ENCODE measurements at places on chromosomes 3 and 15. TPM values are rescaled to one million over a fixed set of nuclear protein-coding genes. Genes with fewer than 3 reads are reported as not detected.
A peak's percentile ranks its signal among the peaks of the same experiment; 100 is the strongest.

DNA sequence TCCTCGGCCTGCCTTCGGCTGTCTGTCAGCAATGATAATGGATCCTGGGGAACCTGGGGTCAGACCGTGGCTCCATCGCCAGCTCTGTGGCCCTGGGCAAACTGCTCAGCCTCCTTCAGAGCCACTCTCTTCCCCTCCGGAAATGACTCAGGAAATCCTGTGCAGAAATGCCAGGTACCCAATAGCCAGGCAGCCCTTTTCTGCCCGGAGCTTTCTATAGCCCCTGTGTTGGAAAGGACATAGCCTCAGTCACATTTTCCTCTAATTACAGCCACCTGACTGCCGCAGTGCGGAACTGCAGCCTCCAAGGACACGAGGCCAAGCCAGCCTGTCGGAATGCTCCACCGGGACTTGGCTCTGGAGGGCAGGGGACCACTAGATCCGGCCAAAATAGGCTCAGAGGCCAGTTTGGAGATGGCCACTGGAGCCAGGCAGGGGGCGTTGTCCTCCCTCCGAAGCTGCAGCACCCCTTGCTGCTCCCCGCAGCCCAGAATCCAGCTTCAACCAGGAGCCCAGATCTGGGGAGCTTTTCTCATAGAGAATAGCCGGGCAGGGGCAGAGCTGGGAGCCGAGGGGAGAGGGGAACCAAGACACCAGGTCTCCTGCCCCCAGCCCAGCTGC lies 11.6 kb upstream of the ZXDC start:
- no peak overlapping the region for H3K4me3 ChIP-seq
- peak overlapping the region; percentile 66 for H3K27ac ChIP-seq
- H3K36me3 ChIP-seq, result peaks cover 4% of the 10 kb centered on the region
- H3K27me3 ChIP-seq, result peaks cover 11% of the 10 kb centered on the region

DNA sequence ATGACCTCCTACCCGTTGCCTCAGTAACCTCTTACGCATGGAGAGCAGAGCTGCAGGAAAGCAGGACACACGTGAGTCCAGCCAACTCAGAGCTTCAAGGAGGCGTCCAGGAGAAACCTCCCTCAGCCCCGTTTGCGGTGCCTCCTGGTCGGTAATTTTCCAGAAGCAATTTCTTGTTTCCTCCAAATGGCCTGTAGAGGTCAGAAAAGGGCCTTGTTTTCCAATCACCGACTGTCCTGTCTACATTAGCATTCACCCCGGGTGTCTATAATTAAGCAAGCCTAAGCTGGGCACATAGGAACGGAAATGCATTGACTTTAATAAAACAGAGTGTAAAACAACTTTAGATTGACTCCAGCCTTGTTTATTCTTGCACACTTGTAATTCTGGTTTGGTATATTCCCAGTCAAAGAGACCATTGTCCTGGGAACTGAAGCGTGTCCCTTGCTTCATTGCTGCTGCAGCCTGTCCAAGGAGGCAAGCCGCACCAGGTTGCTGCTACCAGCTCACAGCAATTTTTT lies 836.2 kb downstream of the AGBL1 start:
- DNase-seq, result peak; percentile 26
- no peaks in the 10 kb centered on the region for H3K4me1 ChIP-seq
- no peaks in the 10 kb centered on the region for H3K36me3 ChIP-seq
- H3K27me3 ChIP-seq, result no peaks in the 10 kb centered on the region

DNA sequence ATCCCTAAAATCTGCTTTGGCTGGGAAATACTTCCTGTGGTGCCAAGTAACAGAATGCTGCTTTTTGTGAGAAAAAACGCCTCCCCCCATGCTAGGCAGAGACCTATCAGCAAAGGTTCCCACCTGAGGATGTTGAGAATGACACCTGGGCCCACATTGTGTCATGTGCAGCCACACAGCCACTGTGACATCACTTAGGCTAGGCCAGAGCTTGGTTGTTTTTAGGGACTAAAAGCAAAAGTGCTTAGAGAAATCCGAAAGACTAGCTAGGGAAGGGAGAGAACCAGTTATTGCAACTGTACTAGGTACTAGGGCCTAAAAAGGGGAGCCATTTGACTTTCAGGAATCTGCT lies 6.2 kb downstream of the ZDHHC3 start:
- H3K4me1 ChIP-seq, result peaks cover 52% of the 10 kb centered on the region
- H3K4me3 ChIP-seq, result no peak overlapping the region
- DNase-seq, result no peak
- peak overlapping the region; percentile 40 for H3K27ac ChIP-seq
- H3K27me3 ChIP-seq, result no peaks in the 10 kb centered on the region
- H3K36me3 ChIP-seq, result peaks cover 6% of the 10 kb centered on the region

- DNase-seq, result no peak
- H3K27me3 ChIP-seq, result peaks cover 9% of the 10 kb centered on the region
- H3K4me3 ChIP-seq, result no peak overlapping the region
Observed at GRCh38 chr3:48553886-48554845, 2.4 kb downstream of the PFKFB4 start.

DNA sequence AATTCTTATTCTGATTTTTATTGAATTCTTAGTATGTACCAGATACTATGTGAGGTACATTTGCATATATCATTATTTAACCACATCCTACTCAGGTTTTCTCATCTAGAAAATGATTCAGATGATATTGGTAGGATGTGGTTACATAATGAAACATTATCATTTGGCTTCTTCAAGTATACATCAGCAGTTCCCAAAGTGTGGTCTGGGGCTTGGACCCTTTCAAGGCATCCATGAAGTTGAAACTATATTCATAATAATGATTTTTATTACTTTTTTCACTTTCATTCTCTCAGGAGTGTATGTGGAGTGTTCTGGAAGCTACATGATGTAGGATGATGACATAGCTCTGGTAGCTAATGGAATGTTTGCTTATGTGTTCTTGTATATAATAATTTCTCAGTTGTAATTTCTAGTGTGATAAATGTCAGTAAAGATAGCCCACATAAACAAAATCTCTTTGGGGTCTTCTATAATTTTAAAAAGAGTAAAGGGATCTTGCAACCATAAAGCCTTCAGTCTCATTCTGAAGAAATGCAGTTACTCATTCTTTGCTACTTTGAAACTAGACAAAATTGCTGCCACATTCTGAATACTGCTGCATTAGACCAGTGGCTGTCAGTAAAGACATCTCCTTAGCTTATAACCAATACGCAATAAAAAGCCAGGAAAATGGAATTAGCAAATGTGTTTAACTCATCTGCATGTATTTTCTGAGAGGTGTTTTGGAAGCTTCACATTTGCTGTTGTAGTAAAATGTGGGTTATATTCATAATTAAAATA lies 95.8 kb downstream of the PPARG start:
- H3K27me3 ChIP-seq, result no peaks in the 10 kb centered on the region
- no peak for DNase-seq
- H3K4me1 ChIP-seq, result peaks cover 6% of the 10 kb centered on the region
- H3K27ac ChIP-seq, result no peak overlapping the region
- peaks cover under 1% of the 10 kb centered on the region for H3K36me3 ChIP-seq
- no peak overlapping the region for H3K4me3 ChIP-seq

GRCh38 chr3:146449076-146449475 lies 20.3 kb downstream of the PLSCR2 start:
- H3K4me3 ChIP-seq, result no peak overlapping the region
- H3K27ac ChIP-seq, result no peak overlapping the region
- H3K4me1 ChIP-seq, result no peaks in the 10 kb centered on the region
- peaks cover 6% of the 10 kb centered on the region for H3K27me3 ChIP-seq

DNA sequence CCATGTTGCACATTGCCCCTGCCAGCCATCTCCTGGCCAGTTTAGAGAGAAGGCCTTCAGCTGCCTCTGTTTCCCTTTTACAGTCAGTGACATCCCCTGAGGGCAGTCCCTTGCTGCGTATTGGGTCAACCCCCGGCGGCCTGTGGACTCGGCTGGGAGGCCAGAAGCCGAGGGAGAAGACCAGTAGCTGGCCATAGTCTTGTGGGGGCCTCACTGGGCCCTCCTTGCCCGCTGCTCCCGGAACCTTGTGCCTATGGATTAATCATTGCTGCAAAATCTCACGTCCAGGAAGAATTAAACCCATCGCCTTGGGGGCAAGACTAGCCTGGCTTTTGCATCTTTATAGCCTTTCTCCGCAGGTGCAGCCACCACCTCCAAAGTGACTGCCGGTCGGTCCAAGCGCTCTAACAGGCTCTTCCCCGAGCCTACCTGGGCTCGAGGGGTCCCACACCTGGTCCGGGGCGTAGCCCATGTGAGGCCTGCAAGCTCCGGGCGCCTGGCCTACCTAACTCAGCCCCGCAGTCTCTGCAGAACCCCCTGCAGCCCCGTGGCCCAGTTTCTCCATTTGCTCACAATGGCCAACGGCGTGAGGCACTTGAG lies 870 bp upstream of the CHAC1 start:
- DNase-seq, result no peak
- H3K36me3 ChIP-seq, result peaks cover 5% of the 10 kb centered on the region
- H3K4me3 ChIP-seq, result peak overlapping the region; percentile 87
- no peak overlapping the region for H3K27ac ChIP-seq
- H3K27me3 ChIP-seq, result peaks cover 2% of the 10 kb centered on the region

GRCh38 chr3:66931291-66931690 lies 66.8 kb upstream of the KBTBD8 start:
- H3K27me3 ChIP-seq, result no peaks in the 10 kb centered on the region
- DNase-seq, result no peak
- H3K4me1 ChIP-seq, result no peaks in the 10 kb centered on the region
- no peaks in the 10 kb centered on the region for H3K36me3 ChIP-seq

DNA sequence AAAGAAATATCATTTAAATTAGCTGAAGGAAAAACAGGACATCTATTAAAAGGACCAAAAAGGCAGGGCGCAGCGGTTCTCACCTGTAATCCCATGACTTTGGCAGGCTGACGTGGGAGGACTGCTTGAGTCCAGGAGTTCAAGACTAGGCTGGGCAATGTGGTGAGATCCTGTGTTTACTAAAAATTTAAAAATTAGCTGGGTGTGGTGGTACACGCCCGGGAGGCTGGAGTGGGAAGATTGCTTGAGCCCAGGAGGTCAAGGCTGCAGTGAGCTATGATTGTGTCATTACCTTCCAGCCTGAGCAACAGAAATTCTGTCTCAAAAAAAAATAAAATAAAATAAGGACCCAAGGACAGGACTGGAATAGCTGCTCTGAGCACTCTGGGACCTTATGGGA lies 16.2 kb upstream of the HERC1 start:
- H3K4me1 ChIP-seq, result peaks cover 4% of the 10 kb centered on the region
- H3K27me3 ChIP-seq, result peaks cover 1% of the 10 kb centered on the region
- H3K4me3 ChIP-seq, result no peak overlapping the region
- DNase-seq, result no peak

GRCh38 chr3:150384296-150385212 lies 23.5 kb upstream of the TSC22D2 start:
- no peak overlapping the region for H3K4me3 ChIP-seq
- peaks cover 12% of the 10 kb centered on the region for H3K4me1 ChIP-seq
- peak; percentile 32 for DNase-seq
- no peaks in the 10 kb centered on the region for H3K36me3 ChIP-seq
- H3K27me3 ChIP-seq, result no peaks in the 10 kb centered on the region
- peak overlapping the region; percentile 24 for H3K27ac ChIP-seq

DNA sequence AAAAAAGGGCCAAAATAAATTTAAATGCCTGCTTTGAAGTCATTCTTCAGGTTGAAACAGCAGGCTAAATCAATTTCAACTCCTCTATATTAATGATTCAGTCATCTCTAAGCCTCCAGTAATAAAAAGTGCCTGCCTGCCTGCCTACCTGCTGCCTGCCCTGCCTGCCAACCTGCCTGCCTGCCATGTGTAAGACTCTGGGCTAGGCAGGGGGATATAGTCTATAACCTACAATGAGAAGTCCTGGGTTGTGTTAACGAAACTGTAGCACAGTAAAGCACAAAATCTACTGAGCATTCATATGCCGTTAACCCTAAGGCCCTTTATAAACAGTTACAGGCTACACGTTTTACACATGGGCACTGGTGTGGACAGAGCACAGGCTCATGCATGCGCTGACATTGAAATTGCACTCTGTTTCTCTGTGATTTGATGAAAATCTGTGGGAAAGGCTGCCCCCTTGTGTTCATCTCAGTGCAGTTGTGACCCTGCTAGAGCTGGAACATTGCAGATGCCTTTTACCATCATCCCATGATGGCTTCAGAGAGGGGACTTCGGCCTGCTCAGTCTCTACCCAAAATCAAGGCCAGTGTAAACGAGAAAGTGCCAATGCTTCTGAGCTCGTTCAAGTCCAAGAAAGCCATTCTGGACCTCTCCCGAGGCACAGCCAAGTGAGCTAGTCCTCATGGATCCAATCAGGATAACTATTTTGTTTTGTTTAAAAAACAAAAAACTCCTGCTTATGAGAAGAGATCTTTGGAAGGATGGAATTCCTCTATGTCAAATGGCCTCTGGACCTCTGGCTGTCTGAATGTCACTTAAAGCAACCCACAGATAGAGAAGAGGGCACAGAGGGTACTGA lies 64.6 kb downstream of the EFL1 start:
- H3K4me3 ChIP-seq, result no peak overlapping the region
- no peak overlapping the region for H3K27ac ChIP-seq
- peak; percentile 79 for DNase-seq
- peaks cover 3% of the 10 kb centered on the region for H3K4me1 ChIP-seq
- no peaks in the 10 kb centered on the region for H3K36me3 ChIP-seq
- H3K27me3 ChIP-seq, result no peaks in the 10 kb centered on the region

GRCh38 chr3:20747741-20748140 lies 561.7 kb upstream of the SGO1 start:
- no peaks in the 10 kb centered on the region for H3K4me1 ChIP-seq
- no peak overlapping the region for H3K27ac ChIP-seq
- no peaks in the 10 kb centered on the region for H3K27me3 ChIP-seq
- no peak for DNase-seq
- H3K36me3 ChIP-seq, result no peaks in the 10 kb centered on the region

DNA sequence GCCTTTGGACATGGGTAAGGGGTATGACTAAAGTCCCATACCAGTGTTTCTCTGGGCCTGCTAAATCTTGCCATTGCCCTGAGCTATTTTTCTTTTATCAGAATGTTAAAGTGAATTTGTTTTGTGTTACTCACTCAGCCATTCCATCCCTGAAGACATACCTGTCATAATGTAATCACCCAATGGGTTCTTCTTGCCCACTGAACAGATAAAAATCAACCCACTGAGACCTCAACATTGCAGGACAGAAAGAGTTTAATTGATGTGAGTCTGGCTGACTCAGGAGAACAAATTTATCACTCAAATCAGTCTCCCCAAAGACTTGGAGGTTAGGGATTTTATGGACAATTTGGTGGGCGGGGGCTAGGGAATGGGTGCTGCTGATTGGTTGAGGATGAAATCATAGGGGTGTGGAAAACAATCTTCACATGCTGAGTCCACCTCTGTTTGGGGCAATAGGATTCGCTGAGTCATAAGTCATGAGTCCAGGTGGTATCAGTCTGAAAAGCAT lies 47.4 kb downstream of the ILDR1 start:
- DNase-seq, result no peak
- peaks cover under 1% of the 10 kb centered on the region for H3K4me1 ChIP-seq
- H3K27ac ChIP-seq, result no peak overlapping the region
- peaks cover 2% of the 10 kb centered on the region for H3K27me3 ChIP-seq
- no peak overlapping the region for H3K4me3 ChIP-seq

The CASR gene
- not detected for total RNA-seq

The TP63 gene
- total RNA-seq, result 1.0 TPM

The ALPK3 gene
- 94.2 TPM for total RNA-seq

The TM4SF18 gene
- 57.4 TPM for total RNA-seq

The DNASE1L3 gene
- 1.6 TPM for total RNA-seq

The CPEB1 gene
- total RNA-seq, result not detected

The TGM5 gene
- not detected for total RNA-seq
